Activated CD4-positive, alpha-beta T cell treated with anti-CD3 and anti-CD28 coated beads, Interleukin-2, Interleukin-4, amounts not matched to agents 100 ng/mL and 50 ng/mL, durations not matched to agents 16 hours and 8 hours (primary cell): ENCODE measurements at places on chromosomes 1 and 21.

DNA sequence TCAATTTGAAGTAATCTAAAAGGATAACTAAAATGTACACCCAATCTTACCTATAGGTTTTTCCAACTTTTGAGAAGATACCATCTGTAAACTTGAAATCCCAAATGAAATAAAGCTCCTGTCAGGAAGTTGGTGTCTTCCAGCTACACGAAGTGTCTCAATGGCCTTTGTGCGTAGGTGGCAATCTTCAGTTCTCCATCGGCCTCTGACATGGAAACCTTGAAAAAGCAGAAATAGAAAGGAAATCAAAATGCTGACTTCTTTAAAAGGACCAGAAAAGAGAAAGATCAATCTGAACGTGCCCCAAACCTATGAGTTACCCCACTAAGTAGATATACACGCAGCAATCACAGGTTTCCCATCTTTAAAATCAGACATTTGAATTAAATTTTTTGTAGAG, 10.0 kb downstream of the MKNK1 start:
- no peak for DNase-seq

- DNase-seq, result no peak
Measured at GRCh38 chr1:207342332-207342731, 20.9 kb downstream of the CD55 start.

DNA sequence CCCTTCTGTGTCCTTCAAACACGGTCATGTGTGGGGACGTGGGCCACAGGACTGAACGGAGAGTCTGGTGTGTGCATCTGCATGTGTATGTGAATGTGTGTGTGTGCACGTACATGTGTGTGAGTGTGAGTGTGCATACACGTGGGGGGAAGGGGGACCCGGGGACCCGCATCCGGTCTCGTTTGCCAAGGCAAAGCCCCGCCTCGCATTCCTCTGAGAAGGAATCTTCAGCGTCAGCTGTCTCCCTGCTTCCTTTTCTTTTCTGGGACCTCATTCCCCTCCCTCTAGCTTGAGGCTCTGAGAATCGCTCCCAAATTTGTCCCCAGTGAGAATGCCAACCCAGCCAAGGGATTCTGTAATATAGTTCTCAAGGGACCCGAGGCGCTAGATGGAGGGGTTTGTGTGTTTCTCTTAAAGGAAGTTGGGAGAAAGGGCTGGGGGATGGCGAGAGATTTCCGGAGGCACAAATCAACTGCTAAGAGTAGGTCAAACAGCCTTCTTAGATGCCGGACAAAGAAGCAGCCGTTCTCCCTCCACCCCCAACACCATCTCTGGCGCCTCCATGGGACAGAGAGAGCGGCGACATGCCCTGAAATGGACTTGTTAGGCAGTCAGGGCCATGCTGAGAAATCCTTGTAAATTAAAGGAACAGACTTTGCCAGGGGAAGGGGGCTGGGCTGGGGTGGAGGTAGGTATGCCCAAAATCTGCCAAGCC, 6.6 kb downstream of the IFFO2 start:
- DNase-seq, result no peak

DNA sequence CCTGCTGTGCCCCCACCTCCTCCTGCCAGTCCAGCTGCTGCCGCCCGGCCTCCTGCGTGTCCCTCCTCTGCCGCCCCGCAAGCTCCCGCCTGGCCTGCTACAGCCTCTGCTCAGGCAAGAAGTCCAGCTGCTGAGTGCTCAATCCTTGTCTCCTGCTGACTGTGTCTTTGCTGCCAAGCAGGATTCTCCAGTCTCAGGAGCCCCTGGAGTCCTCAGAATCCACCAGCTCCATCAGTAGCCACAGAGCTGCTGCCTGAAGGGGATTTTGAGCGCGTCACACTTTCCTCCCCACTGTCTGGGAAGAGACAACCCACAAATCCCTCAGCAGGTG, 973 bp downstream of the KRTAP10-11 start:
- DNase-seq, result no peak

DNA sequence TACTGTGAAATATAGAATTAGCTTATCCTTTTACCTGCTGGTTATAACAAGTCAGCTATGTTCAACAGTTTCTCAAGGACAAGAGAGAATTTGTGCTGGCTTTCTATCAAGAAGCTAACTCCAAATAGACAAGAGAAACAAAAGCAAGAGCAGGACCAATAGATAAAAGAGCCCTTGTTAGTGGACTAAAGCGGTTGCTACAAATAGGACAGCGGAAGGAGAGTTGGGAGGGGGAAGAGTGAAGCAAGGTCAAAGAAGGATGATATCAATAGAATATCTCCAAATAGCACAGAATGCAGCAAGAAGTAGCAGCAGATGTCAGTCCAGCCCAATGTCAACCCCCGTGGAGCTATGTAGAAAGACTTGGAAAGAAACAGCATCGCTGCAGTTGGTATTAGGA, 53.0 kb upstream of the AKT3 start:
- no peak for DNase-seq

GRCh38 chr21:22209304-22209700, 1211.1 kb downstream of the NCAM2 start:
- no peak for DNase-seq

DNA sequence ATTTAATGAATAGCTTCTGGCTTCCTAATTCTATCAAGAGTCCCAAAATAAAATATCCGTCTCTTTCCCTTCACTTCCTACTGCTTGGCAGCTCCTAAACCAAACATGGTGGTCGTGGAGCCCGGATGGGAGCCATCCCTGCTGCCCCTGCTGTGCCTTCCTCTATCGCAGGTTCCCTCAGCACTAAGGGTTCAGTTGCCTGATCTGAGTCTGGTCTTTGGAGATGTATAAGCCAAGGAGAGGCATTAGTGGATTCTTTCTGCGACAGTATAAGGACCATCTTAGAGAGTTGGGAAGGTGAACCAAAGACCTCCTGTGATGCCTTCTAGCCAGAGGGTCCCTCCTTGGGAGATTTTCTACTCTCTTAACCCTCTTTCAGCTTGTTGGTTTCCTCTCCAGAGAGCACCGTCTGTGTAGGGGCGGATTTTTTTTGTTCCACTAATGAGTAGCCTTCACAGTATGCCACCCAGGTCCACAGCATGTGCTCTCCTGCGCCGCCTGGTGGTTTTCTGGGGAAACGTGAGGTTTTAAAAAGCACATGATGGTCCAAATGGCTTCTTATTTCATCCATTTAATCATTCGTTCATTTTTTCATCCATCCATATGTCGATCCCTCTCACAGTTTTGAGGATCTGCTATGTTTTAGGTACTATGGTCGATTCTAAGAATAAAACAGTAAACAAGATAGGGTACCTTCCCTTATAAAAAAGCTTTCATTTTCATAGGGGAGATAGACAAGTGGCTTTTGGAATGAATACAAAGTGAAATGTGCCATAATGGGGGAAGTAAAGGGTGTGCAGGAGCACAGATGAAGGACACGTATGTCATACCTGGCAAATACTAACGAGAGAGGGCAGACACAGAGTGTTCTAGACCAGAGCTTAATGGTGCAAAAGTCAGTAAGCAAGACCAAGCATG, 71.0 kb downstream of the NFASC start:
- peak; percentile 53 for DNase-seq

DNA sequence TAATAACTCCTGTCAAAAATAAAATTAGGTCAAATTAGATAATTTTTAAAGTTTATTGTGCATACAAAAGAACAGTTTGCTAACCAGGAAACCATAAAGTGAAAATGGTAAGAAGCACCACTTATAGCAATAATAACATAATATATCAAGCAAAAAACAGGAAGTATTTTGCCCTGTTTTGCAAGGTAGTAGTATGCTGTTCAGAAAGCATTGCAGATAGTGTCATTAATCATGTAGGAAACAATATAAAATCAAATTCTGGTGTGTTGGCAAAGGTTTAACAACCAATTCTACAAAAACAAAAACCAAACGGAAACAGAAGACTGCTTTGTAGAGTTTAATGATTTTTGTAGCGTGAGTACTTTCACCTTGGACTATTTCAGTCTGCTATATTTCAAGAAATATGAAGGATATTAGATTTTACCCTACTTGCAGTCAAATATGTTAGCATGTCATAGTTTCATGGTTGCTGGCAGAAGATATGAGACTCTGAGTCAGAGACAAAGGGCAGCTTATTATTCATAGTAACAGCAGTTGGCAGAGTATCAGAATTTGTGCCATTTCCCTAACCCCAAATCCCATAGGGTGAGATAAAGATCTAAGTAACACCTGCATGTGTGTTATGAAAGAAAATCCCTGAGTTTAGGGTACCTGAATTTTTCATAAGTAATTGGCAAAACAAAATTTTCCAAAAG, 729.0 kb upstream of the BRINP3 start:
- DNase-seq, result no peak

- no peak for DNase-seq
Measured at GRCh38 chr1:26315874-26316850, 1.6 kb upstream of the CD52 start.

- DNase-seq, result no peak
Measured at GRCh38 chr1:11700601-11701467, 9.3 kb downstream of the DRAXIN start.

GRCh38 chr1:114152089-114152507, 1.6 kb downstream of the SYT6 start:
- no peak for DNase-seq

- DNase-seq, result no peak
Measured at GRCh38 chr1:94239051-94239450, 1.7 kb upstream of the ARHGAP29 start.

DNA sequence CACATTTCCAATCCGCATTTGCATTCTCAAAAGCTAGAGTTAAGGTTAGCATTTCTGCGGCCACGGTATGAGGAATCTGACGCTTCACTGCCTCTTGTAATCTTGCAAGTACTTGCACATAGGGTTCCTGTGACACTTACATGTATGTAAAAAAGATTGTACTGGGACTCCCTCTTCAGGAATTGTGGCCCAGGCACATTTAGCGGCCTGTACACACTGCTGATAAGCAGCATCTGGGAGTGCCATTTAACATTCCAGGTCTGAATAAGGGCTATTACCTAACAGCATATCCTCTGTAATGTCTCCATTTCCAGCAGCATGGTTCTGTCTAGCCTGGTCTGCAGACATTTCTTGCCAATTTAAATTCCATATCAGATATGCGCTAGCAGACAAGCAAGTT, 75.7 kb downstream of the AXDND1 start:
- DNase-seq, result no peak

- no peak for DNase-seq
Measured at GRCh38 chr1:48469616-48470480, 2.2 kb downstream of the SPATA6 start.
